ENCODE measurements at places on chromosomes 3 and 15.

DNA sequence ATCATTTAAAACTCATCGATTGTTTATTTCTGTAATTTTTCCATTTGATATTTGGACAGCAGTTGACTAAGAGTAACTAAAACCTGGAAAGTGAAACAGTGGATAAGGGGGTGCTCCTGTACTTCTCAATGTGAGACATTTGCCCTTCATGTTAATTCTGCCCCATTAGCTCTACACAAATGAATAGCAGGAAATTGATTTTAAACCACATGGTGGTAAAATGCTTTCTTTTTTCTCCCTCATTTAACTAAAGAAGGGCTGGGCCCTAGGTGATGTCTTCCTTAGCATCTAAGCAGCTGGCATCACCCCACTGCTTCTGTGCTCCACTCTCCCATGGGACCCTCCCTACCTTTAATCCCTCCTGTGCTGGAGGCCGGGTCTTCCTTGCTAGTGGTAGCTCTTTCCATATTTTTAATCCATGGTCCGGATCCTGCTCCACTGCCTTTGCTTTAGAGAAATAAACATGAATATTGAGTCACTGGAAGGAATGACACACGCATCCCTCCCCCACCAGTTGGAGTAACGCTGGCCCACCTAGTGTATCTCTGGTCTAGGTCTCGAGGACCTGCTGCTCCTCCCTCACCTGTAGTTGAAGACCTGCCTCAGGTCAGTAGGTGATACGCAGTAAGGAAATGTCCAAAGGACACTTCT is 30.2 kb upstream of the LAMP3 start:
- no peak for DNase-seq

GRCh38 chr15:47422881-47423665 is 294.2 kb upstream of the SEMA6D start:
- DNase-seq, result no peak

DNA sequence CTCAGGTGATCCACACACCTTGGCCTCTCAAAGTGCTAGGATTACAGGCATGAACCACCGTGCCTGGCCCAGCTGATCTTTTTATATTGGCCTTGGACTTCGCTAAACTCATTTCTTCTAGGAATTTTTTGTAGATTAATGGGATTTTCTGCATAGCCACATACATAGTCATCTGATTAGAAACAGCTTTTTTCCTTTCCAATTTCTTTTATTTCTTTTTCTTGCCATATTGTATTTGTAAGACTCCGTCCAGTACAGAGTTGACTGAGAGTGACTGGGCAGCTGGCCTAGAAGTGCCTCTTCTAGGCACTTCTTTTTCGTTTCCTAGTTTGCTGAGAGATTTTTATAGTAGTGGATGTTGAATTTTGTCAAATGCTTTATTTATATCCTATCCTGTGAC is 37.4 kb downstream of the ARIH1 start:
- DNase-seq, result no peak

GRCh38 chr15:57224664-57225063 is 151.6 kb upstream of the CGNL1 start:
- no peak for DNase-seq

DNA sequence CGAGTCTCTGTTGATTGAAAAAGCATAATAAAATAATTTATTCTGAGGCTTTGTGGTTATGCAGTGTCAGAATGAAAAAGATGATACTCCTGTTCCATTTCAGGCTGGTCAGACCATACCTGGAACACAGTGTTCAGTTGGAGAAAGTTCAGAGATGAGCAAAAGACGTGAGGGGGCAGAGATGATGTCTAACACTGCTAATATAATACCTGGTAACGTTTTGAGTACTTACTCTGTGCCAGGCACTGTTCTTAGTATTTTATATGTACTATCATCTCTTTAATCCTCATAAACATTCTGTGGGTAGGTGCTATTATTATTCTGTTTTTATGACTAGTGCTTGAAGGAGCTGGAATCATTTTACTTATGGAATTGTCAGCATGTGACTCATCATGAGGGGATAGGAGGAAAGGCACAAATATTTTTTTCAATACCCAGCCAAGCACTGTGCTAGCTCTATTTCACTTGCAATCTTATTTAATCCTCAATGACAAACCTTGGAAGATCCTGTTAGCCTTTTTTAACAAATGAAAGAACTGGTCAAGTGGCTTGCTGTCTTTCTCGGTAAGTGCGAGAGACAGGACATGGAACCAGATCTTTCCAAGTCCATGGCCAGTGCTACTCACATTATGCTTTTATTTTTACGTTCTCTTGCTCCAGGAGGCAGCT is 31.8 kb downstream of the IQGAP1 start:
- no peak for DNase-seq

DNA sequence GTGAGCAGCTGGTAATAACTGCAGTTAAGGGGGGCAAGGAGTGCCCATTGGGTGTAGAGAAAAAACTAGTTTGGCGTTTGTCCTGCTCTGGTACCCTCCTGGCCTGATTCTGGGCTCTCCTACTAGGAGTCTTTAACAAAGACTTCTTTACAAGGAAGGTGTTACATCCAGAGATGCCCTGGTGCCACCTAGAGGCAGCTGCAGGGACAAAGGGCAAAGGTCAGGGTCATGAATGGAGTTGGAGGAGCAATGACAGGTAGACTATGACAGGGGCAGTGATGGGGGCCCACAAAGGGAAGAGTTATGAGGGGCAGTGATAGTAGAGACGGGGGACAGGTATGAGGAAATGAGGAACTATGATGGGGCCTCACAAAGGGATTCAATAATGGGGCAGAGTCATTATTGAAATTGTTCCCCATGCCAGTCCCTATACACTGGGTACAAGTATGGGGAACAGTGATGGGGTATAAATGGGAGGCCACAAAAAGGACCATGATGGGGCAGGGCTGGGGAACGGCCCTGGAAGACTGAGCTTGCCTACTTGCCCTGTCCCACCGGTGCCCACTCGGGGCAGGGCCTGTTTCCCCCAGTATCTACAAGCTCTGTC is 7.9 kb downstream of the CCDC71 start:
- peak; percentile 63 for DNase-seq

DNA sequence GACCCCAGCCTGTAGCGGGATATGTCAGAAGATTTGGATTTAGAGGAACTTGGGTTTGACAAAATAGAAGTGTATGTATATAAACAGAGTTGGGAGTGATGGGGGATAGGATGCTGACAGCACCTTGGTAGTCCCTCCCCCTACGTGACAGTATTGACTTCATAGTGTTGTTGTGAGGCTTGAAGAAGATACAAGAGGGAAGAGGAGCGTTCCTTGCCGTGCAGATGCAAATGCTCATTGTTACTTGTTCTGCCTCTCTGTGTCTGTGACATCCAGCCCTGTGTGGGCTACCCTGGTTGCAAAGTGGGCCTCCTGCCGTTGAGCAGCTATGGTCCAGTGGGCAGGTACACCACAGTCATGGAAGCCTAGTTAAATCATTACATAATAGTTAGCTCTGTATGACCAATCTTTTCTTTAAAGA is 45.0 kb downstream of the SMAD3 start:
- DNase-seq, result no peak

DNA sequence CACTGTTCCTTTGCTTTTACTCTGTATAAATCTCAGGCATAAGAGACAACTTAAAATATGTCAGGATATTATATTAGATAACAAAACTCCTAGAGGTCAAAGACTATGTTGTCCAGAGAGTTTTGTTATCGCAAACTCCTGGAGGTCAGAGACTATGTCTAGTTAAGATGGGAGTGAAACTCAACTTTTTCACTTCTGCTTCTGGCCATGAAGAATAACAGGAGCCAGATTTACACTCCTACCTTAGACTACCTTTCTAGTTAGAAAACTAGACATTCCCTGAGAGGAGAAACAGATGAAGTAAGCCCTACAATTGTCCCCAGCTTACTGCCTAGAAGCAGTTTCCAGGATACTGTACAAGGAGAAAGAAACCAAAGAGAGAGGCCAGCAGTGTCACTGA is 255.4 kb upstream of the UBE2E1 start:
- DNase-seq, result no peak

GRCh38 chr15:99095626-99096025 is 9.3 kb upstream of the SYNM start:
- DNase-seq, result no peak

- no peak for DNase-seq
Observed at GRCh38 chr3:57952208-57952631, 56.0 kb upstream of the FLNB start.

GRCh38 chr3:156298014-156298413 is 177.6 kb downstream of the KCNAB1 start:
- DNase-seq, result no peak

DNA sequence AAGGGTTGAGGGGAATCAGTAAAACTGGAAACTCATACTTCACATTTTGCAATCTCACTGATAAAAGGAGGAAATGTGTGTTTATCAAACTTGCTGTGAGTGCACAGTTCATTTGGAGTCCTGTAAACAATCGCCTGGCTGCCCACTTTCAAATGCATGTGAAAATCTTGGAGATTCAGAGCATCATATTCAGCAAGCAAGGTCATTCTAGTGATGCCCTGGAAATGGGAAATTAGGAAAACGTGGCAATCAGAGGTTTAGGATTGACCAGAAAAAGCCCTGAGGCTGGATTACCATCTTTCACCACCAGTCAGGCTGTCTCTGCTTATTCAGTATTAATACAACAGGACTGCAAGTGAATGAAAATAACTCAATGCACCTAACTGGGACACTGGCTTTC is 23.9 kb downstream of the DPH6 start:
- no peak for DNase-seq

GRCh38 chr3:32401126-32401525 is 9.5 kb downstream of the CMTM7 start:
- no peak for DNase-seq

- no peak for DNase-seq
Observed at GRCh38 chr15:79962178-79962577, 8.8 kb downstream of the BCL2A1 start.

GRCh38 chr3:120678984-120679383 is 3.1 kb downstream of the HGD start:
- DNase-seq, result no peak
